Left cardiac atrium (tissue), 4 donors: ENCODE measurements at places on chromosomes 6 and 20. TPM values are rescaled to one million over a fixed set of nuclear protein-coding genes. Genes with fewer than 3 reads are reported as not detected.

- DNase-seq = no peak
These were observed 54.4 kb upstream of the PNRC1 start for GRCh38 chr6:89026151-89026550.

GRCh38 chr20:37576911-37577310, 49.2 kb upstream of the BLCAP start:
- no peak for DNase-seq

GRCh38 chr6:57143690-57144089, 28.4 kb upstream of the BAG2 start:
- no peak for DNase-seq

Gene GPX5
- not detected for total RNA-seq

Gene CEP43
- total RNA-seq = 8.9 TPM

Gene BANF2
- not detected for total RNA-seq
